ENCODE measurements at places on chromosomes 4 and X.
A peak's percentile ranks its signal among the peaks of the same experiment; 100 is the strongest.

GRCh38 chr4:108172753-108173598, 4.2 kb upstream of the LEF1 start:
- DNase-seq: peak; percentile 87

GRCh38 chr4:90293320-90293719, 166.1 kb downstream of the CCSER1 start:
- DNase-seq: no peak

DNA sequence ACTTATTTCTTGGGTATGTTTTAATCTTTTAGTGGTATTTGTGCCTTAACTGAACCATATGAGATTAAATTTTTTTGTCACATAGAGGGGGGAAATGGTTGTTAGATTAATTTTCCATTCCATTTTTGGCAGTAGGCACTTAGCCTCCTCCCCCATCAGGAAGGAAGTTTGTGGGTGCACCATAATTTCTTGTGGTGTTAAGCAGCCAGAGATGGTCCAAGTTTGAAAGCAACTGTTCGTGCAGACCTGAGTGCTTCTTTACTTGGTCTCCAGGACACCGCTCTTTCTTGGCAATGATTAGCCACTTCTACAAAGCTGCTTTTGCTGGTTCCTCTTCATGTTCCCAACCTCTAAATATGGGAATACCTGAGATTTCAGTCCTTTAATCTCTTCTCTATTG, 92.7 kb upstream of the RPL34 start:
- DNase-seq: no peak

DNA sequence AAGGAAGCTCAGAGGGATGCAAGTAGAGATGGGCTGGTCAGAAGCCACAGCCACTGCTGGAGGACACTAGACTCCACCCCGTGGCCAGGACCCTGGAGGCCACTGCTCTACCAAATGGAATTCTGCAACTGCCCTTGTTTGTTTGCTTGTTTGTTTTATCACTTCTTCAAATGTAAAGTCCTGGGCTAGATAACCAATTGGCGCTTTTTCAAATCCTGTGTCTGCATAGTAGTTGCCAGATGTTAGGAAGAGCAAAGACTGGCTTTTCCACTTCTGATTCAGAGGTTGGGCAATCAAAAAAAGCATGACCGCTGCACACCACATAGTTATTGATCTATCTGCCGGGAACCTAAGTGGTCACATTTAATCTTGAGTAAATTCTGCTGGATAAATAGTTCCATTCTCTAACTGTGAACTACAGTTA, 255.2 kb upstream of the SFRP2 start:
- no peak for DNase-seq

DNA sequence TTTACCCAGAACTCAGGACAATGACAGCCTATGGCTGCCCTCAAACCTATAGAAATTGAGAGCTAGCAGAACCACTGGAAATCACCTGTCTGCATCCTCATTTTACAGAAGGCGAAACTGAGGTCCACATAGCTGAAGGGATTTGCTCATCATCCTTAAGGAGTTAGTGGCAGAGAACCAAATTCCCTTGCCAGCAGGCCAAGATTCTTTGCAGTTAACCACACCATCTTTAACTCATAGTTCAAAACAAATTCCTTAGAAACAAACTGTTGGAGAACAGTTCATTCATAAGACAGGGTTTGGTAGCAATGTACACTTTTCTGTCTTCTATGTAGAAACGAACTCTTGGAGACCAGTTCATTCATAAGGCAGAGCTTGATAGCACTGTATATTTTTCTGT, 37.9 kb upstream of the RAP2C start:
- no peak for DNase-seq

- no peak for DNase-seq
These were observed 1.7 kb downstream of the SAT1 start for GRCh38 chrX:23784470-23785331.

GRCh38 chr4:156575430-156576073, 396.0 kb downstream of the PDGFC start:
- no peak for DNase-seq

GRCh38 chrX:104137496-104137895, 19.3 kb downstream of the SLC25A53 start:
- DNase-seq: no peak

- peak; percentile 15 for DNase-seq
These were observed 81.8 kb upstream of the EFNB1 start for GRCh38 chrX:68746988-68747387.

- peak; percentile 63 for DNase-seq
These were observed 286.4 kb downstream of the BCOR start for GRCh38 chrX:39811376-39811775.

DNA sequence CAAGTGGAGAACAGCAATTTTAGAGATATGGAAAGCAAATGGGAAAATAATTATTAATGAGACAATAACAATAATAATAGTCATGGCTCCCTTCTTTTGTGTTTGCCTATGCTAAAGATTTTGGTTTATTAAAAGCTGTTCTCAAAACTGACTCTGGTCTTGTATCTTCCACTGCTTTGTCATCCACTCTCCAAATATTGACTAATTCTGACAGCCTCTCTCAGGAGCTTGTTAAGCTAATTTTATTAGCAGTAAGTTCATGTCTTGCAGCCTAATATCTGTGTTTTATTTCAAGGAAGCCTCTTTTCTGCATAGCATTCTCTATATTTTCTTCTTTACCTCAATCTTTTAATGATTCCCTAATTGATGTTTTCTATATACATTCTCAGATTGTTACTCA, 1419.8 kb downstream of the ARAP2 start:
- no peak for DNase-seq

- DNase-seq: no peak
These were observed 57.1 kb downstream of the ADD1 start for GRCh38 chr4:2900741-2901140.

DNA sequence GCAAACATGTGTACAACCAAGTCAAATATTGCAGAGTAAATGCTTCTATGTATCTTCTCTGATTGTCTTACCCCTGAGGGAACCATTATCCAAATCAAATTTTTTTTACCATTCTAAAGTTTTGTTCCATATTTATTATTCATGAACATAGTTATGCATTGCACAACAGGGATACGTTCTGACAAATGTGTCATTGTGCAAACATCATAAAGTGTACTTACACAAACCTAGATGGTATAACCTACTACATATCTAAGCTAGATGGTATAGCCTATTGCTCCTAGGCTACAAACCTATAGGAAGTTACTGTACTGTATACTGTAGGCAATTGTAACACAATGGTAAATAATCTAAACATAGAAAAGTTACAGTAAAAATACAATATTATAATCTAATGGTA, 23.4 kb downstream of the BEX3 start:
- no peak for DNase-seq

GRCh38 chr4:181674315-181674875, 568.8 kb upstream of the TENM3 start:
- no peak for DNase-seq

DNA sequence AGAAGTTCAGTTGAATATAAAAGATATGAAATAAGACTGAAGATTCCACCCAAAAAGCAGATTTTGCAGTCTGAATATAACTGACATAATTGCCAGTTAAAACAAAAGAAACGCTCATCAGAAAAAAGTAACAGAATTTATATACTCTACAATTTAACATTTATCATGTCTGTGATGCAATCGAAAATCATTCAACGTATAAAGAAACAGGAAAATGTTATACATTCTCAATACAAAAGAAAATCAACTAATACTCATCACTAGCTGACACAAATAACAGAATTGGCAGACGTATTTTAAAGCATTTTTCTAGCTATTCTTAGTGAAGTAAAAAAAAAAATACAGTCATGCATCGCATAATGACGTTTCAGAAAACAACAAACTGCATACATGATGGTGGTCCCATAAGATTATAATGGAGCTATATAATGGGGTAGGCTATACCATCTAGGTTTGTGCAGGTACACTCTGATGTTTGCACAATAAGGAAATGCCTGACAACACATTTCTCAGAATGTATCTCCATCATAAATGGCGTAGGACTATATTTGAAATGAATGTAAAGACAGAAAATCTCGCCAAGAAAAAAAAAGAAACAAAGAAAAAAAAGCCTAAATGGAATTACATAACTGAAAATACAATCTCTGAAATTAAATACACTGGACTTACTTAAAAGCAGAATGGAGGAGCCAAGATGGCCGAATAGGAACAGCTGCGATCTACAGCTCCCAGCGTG, 34.3 kb downstream of the OR13H1 start:
- peak; percentile 56 for DNase-seq

GRCh38 chr4:56289934-56290333, 97.4 kb downstream of the AASDH start:
- peak; percentile 17 for DNase-seq

DNA sequence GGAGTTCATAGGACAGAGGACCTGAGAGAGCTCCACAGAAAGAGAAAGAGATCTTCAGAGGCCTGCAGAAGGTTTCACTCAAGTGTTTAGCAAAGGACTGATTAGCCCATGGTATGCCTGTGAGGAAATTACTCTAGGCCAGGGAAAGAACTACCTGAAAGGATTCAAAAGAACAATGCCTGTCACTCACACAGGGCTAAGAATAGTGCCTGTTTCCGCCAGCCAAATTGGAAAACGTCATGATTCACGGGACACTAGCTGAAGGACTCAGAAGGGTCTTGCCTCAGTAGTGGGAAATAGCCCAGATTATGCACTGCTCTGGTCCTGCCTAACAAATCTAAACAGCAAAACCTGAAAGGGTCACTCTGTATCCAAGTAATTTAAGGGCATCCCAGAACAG, 21.1 kb downstream of the SYTL4 start:
- peak; percentile 49 for DNase-seq

DNA sequence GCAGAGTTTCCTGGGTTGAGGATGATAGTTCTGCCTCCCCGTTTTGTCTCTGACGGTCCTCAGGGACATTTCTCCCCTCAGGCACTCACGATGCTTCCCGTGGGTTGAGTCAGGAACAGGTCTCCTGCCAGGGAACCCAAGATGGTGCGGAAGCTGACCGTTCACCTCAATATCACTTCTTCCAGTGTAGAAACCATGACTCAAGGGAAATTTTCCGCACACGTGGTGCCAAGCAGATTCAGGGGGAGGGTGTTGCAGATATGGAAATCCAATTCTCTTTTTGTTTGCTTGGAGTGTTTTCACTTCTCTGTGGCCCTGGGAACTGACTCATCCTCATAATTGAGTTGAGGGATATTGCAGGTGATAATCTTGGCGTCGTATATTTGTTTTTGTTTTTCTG, 46.7 kb downstream of the CXorf49B start:
- DNase-seq: no peak

DNA sequence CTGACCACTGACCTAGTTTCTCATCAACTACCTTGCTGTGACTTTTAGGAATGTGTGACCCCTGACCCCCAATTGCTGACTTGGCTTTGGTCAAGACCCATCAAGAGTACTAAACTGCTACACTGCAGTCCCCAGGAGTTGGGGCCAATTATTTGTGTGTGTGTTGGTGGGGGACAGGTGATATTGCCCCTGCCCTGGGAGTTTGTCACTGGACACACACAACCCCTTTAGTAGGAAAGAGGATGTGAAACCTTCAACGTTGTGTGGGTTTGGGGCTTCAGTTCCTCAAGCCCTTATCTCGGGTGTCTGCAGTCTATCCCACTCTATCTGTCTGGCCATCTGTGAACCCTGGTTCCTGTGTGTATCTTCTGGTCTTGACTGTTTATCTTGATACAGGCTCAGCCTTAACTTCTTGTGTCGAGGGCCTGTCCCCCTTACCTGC, 6.5 kb downstream of the SASH3 start:
- no peak for DNase-seq

DNA sequence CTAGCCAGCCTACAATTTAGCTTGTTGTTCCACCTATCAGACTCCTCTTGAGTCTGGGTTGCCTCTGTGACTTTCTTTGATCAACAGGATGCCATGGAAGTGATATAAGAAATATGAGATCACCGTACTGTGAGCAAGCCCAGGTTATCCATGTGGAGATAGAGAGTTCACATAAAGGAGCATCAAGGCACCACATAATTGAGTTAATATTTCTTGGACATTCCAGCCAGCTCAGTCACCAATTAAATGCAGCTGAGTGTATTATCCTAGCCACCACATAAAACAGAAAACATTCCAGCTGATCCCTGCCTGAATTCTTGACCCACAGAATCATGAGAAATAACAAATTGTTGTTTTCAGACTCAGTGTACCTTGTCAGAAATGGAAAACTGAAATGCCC, 253.6 kb downstream of the PPP1R2C start:
- DNase-seq: no peak

DNA sequence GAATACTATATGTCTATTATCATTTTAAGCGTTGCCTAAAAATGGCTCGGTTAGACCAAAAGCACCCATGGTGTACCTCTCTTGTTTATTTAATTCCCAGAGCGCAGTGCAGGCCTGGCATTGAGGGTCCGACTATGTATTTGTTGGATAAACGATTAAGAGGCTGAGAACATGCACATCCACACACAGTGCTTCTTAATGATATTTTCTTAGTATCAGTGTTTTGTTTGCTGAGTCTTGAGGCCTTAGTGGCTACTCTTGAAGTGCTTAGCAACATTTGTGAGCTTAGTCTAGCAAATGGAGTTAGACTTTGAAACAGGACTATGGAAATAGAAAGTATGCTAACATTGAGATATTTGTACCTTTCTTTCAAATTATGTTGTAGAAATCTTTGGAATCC, 43.7 kb downstream of the CDS1 start:
- no peak for DNase-seq

DNA sequence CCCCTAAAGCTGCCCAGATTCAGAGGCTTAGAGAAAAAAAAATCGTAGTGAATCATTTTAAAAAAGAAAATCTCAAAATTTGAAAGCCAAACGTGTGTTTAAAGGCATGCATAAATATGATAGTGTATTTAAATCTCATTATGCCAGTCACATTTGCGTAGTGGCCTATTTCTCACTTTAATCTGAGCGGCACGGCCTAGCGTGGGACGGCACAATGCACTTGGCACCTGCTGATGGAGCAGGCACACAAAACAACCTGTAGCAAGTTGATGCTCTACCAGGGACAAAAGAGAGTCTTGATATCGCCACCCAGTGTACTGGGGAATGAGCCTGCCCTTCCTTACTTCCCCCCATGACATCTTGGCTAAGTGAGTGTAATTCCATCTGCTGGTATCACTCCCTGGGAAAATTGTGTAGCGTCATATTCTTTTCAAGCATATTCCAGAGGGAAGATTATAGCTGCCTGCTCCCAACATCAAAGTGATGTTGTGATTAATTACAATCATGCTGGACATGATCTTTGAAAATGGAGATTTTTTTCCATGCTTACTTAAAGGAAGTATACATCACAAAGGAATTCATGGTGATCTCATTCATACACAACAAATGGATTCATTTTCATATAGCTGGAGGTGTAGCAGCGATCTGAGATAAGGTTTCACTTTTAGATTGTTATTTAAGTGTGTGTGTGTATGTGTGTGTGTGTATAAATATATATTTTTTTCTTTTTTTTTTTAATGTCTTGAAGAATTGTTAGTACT, 138.8 kb downstream of the DCTD start:
- no peak for DNase-seq

DNA sequence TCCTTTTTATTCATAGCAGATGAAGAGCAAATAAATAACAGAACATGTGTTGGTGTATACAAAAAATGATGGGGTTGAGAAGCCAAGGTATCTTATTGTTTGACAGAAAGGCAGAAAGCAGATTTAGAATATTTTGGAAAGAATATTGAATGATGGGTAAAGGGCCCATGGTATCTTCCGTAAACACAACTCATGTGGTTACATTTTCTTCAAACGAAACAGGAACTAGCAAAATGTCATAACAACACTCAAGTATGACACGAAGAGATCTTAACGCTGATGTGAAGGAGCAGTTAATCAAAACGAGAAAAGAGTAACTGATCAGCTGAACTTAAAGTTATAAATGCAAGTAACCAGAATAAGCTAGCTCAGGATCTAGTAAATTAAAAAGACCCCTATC, 195.7 kb upstream of the GK2 start:
- no peak for DNase-seq

- no peak for DNase-seq
These were observed 33.3 kb downstream of the TENM3 start for GRCh38 chr4:182276210-182277109.
